ENCODE measurements at places on chromosomes 7 and 10. TPM values are rescaled to one million over a fixed set of nuclear protein-coding genes. Genes with fewer than 3 reads are reported as not detected.

Gene PRR15
- total RNA-seq, result not detected

Gene ACBD7
- total RNA-seq, result 4.8 TPM

Gene TSPAN13
- total RNA-seq, result 2.0 TPM

Gene TRRAP
- 59.1 TPM for total RNA-seq

Gene EGR2
- 126 TPM for total RNA-seq

Gene TMEM140
- 3.0 TPM for total RNA-seq

Gene CRPPA
- total RNA-seq, result 1.4 TPM

Gene DOCK1
- 0.59 TPM for total RNA-seq

Gene MAD1L1
- 55.0 TPM for total RNA-seq

Gene GIMAP1
- 3.9 TPM for total RNA-seq

Gene MYOZ1
- not detected for total RNA-seq

Gene C10orf67
- total RNA-seq, result not detected

Gene STEAP1B
- 0.30 TPM for total RNA-seq

Gene ZCWPW1
- 3.5 TPM for total RNA-seq

Gene PLXNA4
- total RNA-seq, result 0.14 TPM

Gene SYT15
- total RNA-seq, result 1.5 TPM

Gene AQP1
- total RNA-seq, result not detected

Gene AFAP1L2
- total RNA-seq, result 3.5 TPM

Gene RBP3
- total RNA-seq, result not detected

Gene OPN1SW
- total RNA-seq, result not detected

Gene TAC1
- total RNA-seq, result 2.0 TPM

Gene SLK
- total RNA-seq, result 26.7 TPM

Gene TMEM26
- not detected for total RNA-seq

Gene SEMA3E
- total RNA-seq, result not detected

Gene SFRP5
- not detected for total RNA-seq

Gene ITIH2
- not detected for total RNA-seq

Gene CYP26C1
- not detected for total RNA-seq

Gene SHTN1
- not detected for total RNA-seq

Gene DNA2
- total RNA-seq, result 51.6 TPM

Gene DMTF1
- total RNA-seq, result 103 TPM

Gene MMD2
- not detected for total RNA-seq

Gene GPR37
- not detected for total RNA-seq

Gene TAS2R5
- 0.62 TPM for total RNA-seq

Gene GPR158
- 0.34 TPM for total RNA-seq

Gene CPEB3
- total RNA-seq, result 1.9 TPM

Gene SPDYE1
- total RNA-seq, result not detected

Gene WBP1L
- 18.0 TPM for total RNA-seq

Gene GPER1
- total RNA-seq, result 0.46 TPM

Gene RAPGEF5
- total RNA-seq, result 0.82 TPM

Gene DDX21
- 210 TPM for total RNA-seq

Gene PKD1L1
- 0.11 TPM for total RNA-seq

Gene EBLN1
- total RNA-seq, result not detected

Gene RAB19
- 12.5 TPM for total RNA-seq

Gene CFAP69
- 0.34 TPM for total RNA-seq

Gene HOXA11
- total RNA-seq, result not detected

Gene GPR26
- total RNA-seq, result not detected

Gene BMPER
- total RNA-seq, result not detected

Gene GARIN1A
- total RNA-seq, result 0.48 TPM

Gene NUTM2E
- not detected for total RNA-seq

Gene LIPF
- total RNA-seq, result not detected

Gene NRCAM
- 0.05 TPM for total RNA-seq

Gene EEPD1
- total RNA-seq, result 0.67 TPM

Gene CCL26
- 0.89 TPM for total RNA-seq

Gene ZPBP
- total RNA-seq, result not detected

Gene EGFR
- total RNA-seq, result not detected

Gene TDRD1
- total RNA-seq, result 0.11 TPM
